ENCODE measurements at places on chromosomes 3 and 15.

GRCh38 chr3:149352556-149352955 lies 19.1 kb upstream of the TM4SF18 start:
- peak; percentile 1 for DNase-seq

DNA sequence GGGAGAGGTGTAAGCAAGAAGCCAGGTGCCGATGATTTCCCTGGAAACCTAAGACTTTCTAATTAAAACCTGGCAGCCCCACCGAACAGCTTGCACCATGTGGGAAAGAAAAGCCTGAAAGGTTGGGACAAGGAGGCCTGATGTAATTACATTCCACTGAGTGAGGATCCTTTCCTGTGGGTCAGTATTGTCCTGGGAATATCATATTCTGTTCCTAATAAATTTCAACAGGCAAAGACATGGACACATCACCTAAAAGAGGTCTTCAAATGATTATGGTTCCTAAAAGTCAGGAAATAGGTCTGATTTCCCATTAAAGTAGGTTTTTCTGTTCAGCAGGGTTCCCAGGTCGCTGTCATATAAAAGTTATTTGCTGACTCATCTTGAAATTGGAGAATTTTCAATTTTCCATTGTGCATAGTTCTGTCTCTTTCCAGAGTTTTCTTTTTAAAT lies 58.5 kb downstream of the DUT start:
- DNase-seq: peak; percentile 71

DNA sequence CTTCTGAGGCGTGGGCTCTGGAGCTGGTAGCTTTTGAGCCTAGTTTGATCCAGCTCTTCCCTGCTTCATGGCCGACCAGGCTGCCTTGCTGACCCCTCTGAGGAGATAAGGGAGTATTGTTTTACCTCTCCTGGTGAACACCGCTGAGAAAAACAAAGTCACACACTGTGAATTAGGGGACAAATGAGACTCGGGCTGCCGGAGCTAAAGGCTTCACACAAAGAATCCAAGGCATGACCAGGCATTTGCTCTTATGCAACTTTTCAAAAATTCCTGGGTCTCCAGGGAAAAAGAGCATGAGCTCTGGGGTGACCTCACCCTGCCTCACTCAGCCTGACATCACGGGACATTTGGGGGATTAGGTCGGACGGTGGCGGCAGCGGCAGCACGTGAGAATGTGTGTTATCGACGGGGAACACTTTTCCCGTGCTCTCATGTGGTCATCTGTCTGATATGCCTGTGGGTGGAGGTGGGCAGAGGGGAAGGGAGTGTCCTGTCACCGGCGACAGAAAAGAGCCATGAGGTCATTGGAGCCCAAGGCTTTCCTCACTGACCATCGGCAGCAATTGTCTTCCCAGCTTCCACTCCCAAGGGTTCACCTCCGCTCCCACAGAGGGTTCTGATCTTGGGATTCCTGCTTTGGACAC lies 61.0 kb downstream of the TMEM44 start:
- no peak for DNase-seq

GRCh38 chr3:72274493-72275330 lies 489.8 kb upstream of the PROK2 start:
- peak; percentile 78 for DNase-seq

GRCh38 chr15:61857169-61857829 lies 202.9 kb downstream of the VPS13C start:
- no peak for DNase-seq

GRCh38 chr15:40543082-40543481 lies 21.8 kb downstream of the CCDC32 start:
- DNase-seq: no peak

DNA sequence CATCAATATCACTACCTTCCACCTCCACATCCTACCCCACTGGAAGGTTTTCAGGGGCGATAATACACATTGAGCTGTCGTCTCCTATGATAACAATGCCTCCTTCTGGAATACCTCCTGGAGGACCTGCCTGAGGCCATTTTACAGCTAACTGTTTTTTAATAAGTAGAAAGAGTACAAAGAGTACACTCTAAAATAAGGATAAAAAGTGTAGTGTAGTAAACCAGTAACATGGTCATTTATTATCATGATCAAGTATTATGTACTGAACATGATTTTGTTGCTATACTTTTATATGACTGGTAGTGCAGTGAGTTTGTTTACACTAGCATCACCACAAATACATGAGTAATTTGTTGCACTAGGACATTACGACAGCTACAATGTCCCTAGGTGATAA lies 46.6 kb upstream of the SSR3 start:
- DNase-seq: no peak

- no peak for DNase-seq
Observed at GRCh38 chr3:190320594-190321362, 1.5 kb downstream of the CLDN1 start.

DNA sequence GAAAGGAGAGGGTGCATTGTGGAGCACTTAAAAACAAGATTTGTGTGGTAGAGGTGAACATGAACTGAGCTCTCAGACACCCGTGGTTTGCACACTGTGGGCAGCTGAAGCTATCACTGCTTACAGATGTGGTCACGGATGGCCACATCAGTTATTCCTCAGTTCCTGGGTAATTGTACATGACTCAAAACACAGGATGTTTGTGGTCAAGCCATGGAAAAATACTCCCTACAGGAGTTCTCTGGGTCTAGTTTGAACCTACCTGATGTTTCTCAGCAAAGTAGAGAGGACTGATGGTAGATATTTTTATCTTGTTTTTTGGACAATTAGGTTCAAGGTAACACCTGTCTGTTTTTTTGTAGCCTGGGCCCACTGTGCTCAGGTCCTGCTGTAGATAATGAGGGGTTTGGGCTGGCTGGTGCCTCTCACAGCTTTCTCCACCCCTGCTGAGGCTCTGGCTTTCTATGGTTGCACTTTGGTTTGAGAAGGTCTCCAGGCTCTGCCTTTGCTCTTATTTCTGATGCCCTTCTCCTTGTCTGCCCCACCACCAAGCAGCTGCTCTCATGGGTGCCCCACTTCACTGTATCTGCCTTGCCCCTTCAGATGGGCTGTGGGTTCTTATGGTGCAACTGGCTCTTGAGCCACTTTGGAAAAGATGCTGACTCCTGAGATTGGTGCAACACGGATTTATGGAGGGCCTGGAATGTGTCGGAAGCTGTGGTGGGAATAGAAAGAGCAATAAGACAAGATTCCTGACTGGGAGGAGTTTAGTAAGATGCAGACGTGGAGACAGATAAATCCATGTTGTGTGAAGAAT lies 40.1 kb downstream of the CDCP1 start:
- DNase-seq: no peak

- DNase-seq: no peak
Observed at GRCh38 chr3:177330779-177331178, 133.5 kb upstream of the TBL1XR1 start.

- DNase-seq: no peak
Observed at GRCh38 chr15:45777781-45778180, 143.0 kb downstream of the SQOR start.

DNA sequence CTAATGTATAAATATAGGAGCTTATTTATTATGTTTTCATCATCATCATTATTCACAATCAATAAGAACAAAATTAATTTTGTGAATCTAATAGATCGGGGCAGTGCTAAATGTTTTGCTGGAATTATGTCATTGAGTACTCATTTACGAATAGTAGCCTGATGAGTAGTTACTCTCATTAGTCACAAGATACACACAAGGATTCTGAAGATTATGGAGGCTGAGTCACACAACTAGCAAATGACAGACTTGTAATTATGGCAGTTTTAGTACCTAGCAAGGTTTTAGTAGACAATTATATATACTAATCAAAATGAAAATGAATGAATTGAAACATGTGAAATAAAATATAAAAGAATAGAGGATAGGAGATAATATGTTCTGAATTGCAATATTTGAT lies 954.2 kb downstream of the CADM2 start:
- no peak for DNase-seq

GRCh38 chr15:52225230-52225629 lies 34.0 kb upstream of the GNB5 start:
- no peak for DNase-seq

DNA sequence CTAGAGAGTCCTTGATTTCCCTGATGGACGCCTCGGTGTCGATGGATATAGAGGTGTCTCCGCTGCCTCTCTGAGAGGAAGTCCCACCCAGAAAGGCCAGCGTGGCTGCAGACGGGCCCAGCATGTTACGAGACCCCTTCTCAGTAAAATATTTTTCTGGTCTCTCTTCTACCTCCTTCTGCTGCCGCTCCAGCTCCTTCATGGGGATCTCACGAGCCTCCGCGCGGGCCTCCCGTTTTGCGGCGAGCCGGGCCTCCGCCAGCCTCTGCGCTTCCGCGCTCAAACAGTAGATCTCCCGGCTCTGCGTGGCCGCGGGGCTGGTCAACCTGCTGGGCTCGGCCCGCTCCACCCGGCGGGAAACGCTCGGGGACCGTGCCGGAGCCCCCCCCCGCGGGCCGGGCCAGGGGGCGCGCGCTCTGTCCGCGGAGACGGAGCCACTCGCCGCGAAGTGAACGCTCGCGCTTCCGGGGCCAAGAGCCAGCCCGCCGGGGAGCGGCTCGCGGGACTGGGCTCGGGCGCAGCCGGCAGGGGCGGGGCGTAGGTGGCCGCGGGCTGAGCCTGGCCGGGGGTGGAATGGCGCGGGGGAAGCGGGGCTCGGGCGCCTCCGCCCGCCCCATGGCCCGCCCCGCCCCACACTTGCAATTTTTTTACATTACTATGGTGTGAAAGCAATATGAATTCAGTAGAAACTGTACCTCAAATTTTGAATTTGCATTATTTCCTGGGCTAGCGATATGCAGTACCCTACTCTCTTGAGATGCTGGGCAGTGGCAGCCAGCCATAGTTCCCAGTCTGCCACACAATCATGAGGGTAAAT lies 10.2 kb upstream of the KCNMB3 start:
- peak; percentile 60 for DNase-seq

GRCh38 chr3:160010578-160010977 lies 21.9 kb downstream of the IL12A start:
- no peak for DNase-seq

DNA sequence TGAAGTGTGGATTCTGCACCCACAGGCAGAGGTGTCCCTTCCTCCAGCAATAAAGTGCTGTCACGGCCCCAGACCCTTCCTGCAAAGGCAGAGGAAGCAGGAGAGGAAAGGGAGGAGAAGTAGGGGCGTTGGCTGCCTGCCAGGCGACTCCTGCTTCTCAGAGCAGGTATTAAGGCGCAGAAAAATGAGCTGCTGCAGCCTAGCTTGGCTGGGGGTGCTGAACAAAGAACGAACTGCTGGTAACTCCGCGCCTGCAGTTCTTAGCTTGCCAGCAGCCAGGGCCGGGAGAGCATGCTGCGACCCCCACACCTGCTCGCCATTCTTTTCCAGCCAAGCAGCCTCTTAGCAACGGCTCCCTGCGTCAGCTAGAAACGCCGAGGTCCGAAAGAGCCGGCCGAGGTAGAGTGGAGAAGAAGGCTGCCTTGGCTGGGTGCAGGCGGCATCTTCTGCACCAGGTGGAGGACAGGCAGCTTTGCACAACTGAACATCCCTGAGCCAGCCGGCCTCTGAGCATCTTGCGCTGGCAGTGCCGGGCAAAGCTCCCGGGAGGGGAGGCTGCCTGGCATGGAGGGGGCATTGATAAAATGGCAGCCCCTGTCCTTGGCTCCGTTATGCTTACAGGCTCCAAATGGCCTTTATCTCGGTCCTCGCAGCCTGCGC lies 296.0 kb downstream of the MEX3B start:
- peak; percentile 71 for DNase-seq

DNA sequence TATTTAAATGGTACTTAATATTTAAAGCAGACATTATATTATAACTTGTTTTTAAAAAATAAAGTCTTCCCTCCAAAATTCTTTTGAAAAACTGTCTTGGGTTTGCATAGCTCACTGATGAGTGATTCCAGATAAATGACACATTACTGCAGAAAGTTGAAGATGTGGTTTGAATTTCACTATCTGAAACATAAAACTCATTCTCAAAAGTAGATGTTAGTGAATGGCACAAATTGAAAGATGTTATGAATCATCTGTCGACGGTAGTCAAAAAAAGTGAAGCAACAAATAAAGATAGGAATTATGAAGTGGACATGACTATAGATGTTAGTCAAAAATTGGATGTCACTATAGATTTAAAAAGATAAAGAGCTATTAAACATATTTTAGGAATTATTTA lies 280.5 kb downstream of the GAP43 start:
- DNase-seq: no peak

GRCh38 chr3:183317271-183317670 lies 64.2 kb downstream of the B3GNT5 start:
- DNase-seq: no peak

GRCh38 chr3:47849699-47850563 lies 47.0 kb downstream of the DHX30 start:
- no peak for DNase-seq

DNA sequence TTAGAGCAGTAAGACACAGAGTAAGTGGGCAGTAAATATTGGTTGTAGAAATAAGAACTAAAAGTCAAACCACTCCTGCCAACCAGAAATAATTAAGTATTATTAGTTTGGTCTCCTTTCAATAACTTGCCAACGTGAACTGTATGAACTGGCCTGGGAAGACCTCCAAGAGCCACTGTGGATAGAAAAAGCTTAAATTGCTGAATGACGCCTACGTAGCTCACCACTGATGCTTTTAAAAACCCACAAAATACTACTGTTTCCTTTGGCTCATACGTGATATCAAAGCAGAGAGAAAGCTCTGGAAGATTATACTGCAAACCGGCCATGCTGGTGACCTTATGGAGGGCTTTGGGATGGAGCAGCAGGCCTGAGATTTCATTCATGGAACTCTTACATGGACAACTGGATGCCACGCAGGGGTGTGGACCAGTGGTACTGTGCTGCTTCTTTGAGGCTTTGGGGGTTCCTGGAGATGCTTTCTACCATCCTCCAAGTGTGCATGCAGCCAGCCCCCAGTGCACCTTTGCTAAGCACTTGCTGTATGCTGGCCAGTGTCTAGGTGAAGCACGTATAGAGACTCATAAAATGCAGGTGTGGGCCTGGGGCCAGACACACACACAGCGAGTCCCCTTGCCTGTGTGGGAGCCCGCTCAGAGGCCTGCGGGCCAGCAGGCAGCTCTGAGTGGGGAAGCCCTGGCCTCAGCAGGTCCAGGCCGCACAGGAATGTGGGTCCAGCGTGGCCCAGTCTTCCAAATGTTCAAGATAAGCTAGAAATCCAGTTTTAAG lies 66.8 kb downstream of the ABTB1 start:
- DNase-seq: no peak

- no peak for DNase-seq
Observed at GRCh38 chr3:5220193-5220592, 32.7 kb downstream of the EDEM1 start.

- no peak for DNase-seq
Observed at GRCh38 chr3:127744875-127745274, 72.1 kb downstream of the ABTB1 start.

DNA sequence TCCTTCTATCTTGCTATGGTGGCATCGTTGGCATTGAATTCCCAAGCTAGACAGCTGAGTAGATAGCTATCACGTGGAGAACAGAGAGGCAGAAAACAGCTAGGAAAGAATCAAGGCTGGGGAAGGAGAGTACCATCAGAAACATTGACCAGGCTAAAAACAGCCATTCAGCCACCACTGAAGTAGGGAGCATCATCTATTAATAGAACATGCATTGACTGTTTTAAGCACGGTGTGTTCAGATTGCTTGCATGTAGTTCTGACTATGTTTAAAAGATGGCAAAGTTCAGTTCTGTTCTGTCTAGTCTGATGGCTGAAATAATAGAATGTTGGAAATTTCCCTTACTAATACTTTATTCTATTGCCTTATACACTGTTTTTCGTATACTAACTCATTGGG lies 413.0 kb downstream of the GABRB3 start:
- no peak for DNase-seq

- DNase-seq: peak; percentile 40
Observed at GRCh38 chr3:9864200-9864927, 15.7 kb downstream of the CIDEC start.
